ENCODE measurements at places on chromosomes 3 and 15.

- DNase-seq: no peak
Measured at GRCh38 chr3:31581660-31582059, 48.9 kb downstream of the STT3B start.

- DNase-seq: peak; percentile 85
Measured at GRCh38 chr3:142279965-142280590, 54.7 kb upstream of the GK5 start.

DNA sequence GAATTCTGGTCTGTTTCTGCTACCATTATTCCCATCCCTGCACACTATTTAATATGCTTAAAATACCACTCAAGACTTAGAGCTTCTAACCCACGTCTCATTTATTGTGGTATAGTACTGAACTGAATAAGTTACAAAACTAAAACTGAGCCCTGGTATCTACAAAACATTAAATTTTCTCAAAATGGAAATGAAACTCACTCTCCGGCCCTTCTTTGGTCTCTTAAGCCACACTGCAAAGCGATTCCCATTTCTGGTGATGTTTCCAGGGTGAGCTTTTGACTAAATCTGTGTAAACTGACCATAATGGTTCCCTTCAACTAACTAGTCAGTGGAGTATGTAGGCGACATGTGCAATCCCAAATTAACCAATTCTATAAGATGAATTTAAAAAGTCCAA, 18.6 kb downstream of the KPNA4 start:
- DNase-seq: no peak

- peak; percentile 10 for DNase-seq
Measured at GRCh38 chr3:111998636-111999483, at the start of gene TAGLN3. Gene TAGLN3, plus strand, starts transcription at chr3:111998922. Its CDS starts 501 bp downstream, at chr3:111999423.

DNA sequence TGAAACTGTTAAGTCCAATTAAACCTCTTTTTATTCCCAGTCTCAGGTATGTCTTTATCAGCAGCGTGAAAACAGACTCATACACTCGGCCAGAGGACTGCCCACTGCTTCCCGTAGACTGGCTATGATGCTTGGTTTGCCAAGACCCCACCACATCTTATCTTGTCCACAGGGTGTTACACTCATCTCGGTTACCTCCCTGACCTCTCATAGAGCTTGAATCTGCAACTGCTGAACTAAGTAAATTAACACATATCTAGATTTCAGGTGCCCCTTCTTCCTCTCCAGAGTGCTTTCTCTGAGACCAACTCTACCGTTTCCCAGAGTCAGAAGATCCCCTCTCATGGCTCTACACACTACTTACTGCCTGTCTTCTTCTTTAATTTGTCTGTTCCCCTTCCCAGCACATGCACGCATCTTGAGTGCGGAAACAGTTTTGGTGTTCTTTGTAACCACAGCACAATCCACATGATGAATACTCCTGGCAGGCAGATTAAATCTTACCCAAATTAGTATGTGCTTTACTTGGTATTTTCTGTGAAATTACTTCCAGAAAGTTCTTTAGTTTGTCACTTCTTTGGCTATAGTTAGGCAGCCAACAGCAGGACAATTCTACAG, 49.7 kb downstream of the CD200 start:
- no peak for DNase-seq

DNA sequence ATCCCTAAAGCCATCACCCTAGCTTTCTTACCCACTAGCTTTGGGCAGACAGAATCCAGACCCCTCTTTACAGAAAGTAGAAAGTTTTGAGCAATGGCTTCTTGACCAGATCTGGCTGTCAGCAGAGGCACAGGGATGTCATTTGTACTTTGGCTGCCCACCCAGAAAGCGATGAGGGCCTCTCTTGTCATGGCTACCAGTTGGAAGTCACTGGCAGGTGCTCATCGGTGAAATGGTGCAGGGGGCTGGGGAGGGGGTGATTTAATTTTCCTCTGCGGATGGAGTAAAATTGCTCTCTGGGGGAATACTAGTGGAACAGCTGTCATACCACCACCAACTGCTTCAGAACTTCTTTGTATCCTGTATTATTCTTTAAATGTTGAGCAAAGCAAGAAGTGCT, 393.7 kb downstream of the LSAMP start:
- no peak for DNase-seq

GRCh38 chr15:20644896-20645295, 103.3 kb upstream of the GOLGA6L6 start:
- no peak for DNase-seq

DNA sequence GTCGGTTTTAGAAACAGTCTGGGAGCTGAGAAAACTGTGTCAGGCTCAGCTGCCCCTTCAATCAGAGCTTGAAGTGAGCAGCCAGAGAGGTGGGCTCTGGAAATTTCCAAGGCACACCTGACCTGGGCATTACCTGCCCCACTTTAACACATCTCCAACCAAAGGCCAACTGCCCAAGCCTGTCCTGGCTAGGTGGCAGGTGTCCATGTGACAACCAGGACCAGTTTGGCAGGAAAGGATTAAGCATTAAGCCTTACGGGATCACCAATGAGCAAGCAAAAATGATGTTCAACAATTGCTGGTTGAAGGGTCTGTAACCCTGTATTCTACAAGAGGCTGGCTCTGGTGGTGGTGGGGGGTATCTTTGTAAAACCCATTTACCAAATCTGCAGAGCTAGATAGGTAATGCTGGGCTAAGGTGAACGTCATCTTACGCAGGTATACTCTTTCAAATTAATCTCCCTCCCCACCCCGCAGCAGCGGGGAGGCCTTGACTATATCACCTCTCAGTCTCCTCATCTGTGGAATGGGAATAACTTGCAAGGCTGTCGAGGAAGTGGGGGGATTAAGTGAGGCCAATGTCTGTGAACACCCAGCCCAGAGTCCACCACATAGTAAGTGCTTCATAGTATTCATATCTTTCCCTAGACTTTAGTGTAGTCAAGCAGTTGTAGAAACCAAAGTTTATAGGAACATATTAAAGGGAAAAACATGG, 183.2 kb downstream of the MEGF11 start:
- no peak for DNase-seq

- DNase-seq: no peak
Measured at GRCh38 chr15:30008156-30008555, 74.6 kb upstream of the GOLGA8J start.

DNA sequence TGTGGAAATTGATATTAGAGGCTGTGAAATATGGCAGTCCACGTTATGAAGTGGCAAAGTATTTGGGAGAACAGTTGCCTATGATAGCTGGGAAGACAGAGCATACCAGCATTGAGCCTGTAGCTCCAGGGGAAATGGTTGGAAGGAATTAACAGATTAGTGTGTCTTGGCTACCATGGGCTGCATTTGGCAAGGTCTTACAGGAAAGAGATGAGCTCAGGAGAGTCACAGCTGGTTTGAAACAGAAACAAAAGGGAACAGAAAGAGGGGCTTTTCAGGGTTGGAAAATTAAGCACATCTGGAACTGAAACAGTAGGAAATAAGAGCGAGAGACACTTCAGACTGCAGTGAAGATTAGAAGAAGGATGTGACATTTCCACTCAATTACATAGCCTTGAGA, 141.7 kb downstream of the FBLN2 start:
- no peak for DNase-seq

GRCh38 chr15:97729270-97729669, 231.2 kb upstream of the ARRDC4 start:
- no peak for DNase-seq

DNA sequence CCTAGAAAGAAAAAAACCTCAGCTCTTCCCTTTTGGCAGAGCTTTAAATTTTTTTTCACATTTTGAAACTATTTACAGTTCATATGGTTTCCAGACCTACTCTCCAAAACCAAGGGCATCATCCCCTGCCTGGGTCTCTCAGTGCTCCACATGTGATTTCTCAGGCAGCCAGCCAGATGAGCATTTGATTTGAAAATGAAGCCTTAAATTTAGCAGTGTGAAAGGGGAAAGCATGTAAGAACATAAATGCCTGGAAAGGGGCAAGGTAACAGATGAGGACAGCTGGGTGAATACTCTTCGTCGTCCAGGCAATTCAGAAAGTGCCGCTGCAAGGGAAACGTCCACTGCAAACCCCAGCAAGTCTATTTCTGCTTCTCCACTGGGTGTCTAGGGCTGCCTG, 94.8 kb downstream of the ATP8B4 start:
- no peak for DNase-seq

- DNase-seq: no peak
Measured at GRCh38 chr15:42931702-42932486, 11.3 kb upstream of the TTBK2 start.

DNA sequence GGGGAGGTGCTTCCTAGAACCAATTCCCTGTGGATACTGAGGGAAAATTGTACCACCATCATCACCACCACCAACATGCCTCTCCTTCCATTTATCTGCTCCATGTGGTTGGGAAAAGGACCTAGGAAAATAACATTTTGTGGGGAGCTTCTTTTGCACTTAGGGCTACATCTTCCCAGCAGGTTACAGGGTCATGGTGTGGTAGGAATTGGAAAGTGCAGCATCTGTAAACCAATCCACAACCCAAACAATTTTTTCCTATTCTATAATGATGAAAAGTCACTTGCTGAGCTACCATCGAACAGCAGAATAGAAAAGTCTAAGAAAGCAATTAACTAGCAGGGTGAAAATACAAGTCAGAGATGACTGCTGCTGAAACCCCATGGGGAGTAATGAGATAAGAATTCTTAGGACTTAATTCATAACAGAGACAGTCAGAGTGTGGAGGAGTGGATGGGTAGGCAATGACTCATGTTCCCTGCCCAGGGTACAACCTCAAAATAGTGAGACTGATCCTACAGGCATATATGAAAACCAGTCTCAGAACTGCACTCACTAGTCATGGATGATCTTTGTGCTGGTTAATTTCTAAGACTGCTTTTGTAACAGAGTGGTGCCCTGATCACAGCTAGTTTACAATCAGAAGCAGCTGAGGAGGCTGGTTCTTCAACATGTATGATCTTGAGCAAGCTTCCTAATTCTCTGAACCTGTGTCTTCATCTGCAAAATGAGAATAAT, 38.1 kb upstream of the LEKR1 start:
- no peak for DNase-seq

DNA sequence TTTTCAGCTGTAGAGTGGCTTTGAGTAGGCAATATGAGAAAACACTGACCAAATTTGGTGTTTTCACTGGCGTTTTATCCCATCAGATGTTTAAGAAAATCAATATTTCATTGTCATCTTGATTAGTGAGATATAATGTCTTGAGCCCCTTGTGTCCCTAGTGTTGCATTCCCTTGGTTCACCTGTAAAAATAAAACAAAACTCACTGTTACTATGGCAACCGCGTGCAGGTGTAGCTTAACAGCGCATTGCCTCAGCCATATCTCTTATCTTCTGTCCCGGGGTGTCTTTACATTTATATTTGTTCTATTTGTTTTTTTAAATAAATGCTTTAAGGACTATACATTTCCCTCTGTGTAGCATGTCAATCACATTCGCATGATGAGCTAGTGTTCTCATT, 551.6 kb downstream of the ZIC1 start:
- no peak for DNase-seq

- DNase-seq: no peak
Measured at GRCh38 chr3:82137861-82138260, 376.4 kb upstream of the GBE1 start.

- no peak for DNase-seq
Measured at GRCh38 chr3:46542344-46542743, 23.8 kb downstream of the LRRC2 start.
